Glutamatergic neuron (in vitro differentiated cells): ENCODE measurements at places on chromosomes 2 and 18. TPM values are rescaled to one million over a fixed set of nuclear protein-coding genes. Genes with fewer than 3 reads are reported as not detected.

The KCNF1 gene
- 7.7 TPM for total RNA-seq

DNA sequence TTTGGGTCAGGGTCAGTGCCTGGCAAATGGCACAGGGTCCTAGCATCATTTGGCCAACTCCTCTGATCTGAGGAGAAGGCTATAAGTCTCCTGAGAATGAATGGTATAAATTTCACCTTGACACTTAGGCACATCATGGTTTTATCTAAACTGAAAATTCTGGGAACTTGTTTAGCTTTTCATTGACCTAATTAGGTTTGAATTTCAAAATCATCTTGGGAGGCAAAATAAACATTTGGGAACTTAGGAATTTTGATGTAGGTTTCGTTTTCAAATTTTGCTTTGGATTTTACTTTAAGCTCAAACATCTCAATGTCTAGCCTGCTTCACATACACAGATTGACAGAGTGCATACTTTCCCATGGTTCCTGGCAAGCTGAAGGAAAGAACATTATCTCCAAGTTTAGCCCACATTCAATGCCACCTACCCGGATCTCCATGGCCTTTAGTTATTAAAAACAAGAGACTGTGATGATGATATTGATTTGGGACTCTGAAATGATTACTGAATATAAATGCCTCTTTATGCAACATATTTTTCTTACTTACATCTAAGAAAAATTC, 44.5 kb downstream of the MYOM1 start:
- DNase-seq: no peak

- no peak for DNase-seq
Measured at GRCh38 chr2:9737053-9737875, 106.0 kb upstream of the TAF1B start.

- no peak for DNase-seq
Measured at GRCh38 chr2:99980176-99980575, 162.2 kb downstream of the AFF3 start.

GRCh38 chr18:63869851-63870250, 17.7 kb upstream of the SERPINB2 start:
- DNase-seq: no peak

DNA sequence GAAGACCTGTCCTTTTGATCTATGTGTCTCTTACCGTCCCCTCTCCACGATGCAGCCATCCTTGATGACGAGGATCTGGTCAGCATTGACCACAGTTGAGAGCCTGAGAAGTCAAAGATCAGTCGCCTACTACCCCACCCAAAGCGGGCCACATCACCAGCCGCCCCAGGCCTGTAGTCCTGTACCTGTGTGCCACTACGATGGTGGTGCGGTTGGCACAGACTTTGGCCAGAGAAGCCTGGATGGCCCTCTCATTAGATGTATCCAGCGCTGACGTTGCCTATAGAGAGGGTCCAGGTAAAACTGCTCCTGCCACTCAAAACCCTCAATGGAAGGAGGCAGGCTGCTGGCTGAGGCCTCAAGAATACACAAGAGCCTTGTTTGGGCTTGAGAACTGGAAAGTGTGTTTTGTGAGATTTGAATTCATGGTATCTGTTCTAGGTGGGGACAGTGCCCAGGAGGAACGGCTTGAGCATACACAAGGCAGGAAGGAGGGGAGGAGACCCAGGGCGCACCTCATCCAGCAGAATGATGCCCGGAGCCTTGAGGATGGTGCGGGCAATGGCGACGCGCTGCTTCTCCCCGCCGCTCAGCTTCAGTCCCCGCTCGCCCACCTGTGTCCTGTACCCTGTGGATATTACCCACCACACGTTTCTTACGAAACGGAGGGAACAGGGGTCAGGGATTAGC, 3.8 kb downstream of the ZFAND2B start:
- DNase-seq: no peak

DNA sequence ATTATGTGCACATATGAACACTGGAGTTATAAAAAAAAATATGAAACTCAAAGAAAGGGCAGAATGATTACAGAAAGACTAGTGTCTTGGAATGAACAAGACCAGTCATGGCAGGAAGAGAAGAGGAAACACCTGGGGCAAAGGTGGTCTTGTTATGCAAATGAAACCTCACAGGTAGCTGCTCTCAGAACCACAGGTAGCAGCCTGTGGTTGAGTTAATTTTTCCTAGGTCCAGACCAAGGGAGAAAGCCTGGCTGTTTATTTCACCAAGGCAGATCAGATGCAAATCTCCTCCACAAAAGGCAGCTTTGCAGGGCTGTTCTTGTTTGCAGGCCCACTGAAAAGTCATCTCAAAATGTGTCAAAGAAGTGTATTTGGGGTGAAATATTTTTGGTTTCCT, 785.8 kb downstream of the RNF144A start:
- no peak for DNase-seq

GRCh38 chr18:4208366-4208765, 246.7 kb downstream of the DLGAP1 start:
- DNase-seq: no peak

- DNase-seq: no peak
Measured at GRCh38 chr2:121287146-121287798, 2.3 kb upstream of the TFCP2L1 start.

The OXER1 gene
- total RNA-seq: not detected

GRCh38 chr2:30769891-30770462, 37.3 kb downstream of the CAPN13 start:
- no peak for DNase-seq

The MRO gene
- total RNA-seq: not detected

DNA sequence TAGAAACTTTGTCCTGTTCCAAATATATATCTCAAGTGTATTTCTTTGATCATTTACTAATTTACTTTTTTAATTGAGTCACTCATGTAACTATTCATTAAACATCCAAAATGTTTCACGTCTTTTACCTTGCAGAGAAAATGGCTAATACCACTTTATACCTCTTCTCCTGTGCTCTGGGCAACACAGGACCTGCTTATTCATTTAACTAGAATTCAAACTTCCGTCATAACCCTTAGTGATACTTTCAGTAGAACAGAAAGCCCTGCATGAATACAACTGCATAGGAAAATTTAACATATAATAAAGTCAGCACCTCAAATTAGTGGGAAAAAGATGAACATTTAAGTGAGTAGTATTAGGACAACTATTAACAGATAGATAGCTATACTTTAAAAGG, 205.2 kb downstream of the MREG start:
- no peak for DNase-seq

DNA sequence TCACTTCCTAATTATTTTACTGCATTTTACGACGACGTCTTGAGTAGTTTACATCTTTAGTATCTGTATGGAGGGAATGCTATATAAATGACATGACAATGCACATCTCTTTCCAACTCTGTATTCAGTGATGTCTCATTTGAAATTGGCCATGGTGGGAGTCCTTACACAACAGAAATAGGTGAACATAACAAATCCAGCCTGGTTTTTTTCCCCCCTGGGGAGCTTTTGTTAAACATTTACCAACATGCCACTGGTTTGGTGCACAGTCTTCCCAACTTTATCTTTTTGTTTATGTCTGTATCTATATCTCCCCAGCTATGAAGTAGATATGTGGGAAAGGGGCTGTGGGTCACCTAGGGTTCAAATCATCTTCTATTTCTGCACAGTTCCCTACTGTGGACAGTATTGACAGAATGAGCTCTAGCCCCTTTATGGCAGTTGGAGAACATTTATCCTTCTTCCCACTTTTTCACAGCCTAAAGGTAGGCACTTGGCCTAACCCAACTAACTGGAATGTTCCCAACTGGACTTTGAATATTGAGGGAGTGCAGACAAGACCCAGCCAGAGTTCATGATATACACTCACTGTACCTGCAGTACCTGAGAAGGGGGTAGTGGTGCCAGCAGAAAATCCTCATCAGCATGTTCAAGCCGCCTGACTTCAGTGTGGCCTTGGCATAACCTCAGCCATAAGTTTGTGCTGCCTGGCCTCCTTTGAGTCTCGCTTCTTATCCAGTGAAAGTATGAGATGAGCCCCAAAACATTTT, 5.7 kb upstream of the RTKN start:
- DNase-seq: no peak

DNA sequence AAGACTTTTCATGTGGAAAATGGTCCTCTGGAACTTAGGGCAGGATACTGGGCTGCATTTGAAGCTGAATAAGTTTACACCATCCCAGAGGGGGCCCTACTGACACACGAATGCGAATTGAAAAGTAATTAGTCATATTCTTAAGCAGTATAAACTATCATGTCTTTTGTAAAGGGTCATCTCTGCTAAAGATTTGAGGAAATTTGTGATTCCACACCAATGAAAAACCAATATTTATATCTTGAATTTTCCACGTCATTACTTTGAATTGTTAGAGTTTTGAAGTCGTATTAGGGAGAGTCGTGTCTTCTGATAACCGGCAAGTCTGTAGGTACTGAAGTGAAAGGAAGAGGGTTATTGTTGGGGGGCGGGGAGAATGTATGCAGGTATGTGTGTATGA, 4.1 kb upstream of the OTX1 start:
- DNase-seq: no peak

DNA sequence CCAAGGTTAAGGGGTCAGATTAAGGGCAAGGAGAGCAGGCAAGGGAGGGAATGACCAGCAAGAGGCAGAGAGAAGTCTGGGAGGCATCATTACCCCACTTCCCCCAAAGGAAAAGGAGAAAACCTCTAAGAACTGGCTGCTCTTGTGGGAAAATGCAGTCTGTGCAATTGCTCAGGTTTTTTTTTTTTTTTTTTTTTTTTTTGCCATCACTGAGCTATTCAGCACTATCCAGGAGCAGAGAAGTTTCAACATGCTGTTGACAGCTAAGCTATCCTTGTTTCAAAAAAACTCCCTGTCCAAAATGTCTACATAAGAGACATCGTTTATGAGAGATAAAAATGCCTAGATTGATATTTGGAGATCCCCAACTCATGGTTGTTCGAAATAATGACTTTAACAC, 345.4 kb downstream of the TDRD15 start:
- DNase-seq: no peak

DNA sequence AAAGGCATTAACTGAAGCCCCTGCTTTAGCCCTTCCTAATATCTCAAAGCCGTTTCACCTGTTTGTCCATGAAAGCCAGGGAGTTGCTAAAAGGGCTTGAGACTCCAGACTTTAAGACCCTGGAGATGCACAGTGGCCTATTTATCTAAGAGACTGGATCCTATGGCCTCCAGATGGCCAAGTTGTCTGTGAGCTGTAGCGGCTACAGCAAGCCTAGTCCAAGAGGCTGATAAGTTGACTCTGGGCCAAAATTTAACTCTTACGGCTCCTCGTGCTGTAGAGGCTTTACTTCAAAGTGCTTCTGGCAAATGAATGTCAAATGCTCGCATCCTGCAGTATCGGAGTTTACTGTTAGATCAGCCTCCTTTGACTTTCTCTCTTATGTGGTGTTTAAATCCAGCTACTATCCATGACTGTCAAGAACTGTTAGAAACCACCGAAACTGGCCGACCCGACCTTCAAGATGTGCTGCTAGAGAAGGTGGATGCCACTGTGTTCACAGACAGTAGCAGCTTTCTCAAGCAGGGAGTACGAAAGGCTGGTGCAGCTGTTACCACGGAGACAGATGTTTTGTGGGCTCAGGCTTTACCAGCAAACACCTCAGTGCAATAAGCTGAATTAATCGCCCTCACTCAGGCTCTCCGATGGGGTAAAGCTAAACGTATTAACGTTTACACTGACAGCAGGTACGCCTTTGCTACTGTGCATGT, 336.7 kb upstream of the CNTNAP5 start:
- no peak for DNase-seq

- no peak for DNase-seq
Measured at GRCh38 chr2:7392076-7392787, 475.0 kb downstream of the RNF144A start.

- no peak for DNase-seq
Measured at GRCh38 chr2:128252501-128252900, 66.2 kb downstream of the HS6ST1 start.

GRCh38 chr18:12086249-12086648, 7.4 kb upstream of the ANKRD62 start:
- DNase-seq: no peak

DNA sequence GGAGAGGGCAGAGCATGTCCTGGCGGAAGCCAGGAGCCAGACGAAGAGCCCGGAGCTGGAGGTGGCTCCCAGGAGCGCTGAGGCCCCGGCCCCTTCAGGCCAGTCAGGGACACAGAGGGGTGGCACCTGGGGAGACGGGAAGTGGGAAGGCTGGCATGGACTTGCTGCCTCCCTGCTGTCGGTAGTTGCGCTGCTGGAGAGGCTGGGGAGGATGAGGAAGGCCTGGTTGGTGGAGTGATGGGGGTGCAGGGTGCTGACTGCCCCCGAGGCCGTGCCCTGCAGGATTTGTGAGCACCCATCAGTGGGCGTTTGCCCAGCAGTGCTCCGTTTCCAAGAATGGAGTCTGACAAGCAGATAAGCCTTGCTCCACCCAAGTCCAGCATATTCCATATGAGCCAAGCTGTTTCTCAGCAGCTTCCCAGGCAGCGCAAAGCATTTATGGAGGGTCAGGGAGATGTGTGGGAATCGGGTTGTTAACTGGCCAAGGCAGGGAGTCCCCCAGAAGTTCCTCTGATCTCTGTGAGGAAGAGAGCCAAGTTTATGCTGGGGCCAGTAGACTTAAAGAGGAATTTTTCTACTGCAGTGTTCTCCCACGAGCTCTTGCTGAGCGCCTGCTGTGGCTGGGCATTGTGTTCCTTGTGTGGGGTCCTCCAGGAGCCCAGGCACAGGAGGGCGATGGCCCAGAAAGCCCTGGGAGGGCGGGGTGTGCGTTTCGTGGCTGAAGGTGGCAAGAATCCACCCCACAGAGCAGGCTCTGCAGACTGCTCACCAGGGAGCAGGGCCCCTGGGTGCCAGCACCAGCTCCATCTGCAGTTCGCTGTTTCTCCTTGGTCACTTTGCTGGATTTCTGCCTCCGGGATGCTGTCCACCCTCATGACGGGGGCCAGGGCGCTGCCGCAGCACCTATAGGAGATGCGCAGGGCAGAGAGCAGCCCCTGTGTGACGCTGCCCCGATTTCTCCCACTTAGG, 250.2 kb downstream of the ALPK2 start:
- no peak for DNase-seq

DNA sequence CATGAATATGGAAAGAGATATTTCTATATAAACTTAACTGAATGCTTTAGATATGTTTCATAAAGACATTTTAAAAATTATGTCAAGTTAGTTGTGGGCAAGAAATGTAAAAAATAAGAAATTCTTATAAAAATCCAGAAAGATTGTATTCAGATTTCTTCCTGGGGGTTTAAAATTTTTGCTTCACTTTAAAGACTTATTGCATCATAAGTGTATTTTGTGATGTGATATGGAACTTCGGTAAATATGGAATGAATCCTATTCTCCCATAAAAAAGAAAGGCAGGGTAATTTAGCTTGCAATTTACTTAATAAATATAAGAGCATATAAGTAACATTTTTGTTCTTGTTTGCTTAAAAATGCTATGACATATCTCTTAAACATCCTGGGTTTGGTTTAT, 104.8 kb upstream of the CWC22 start:
- DNase-seq: no peak

GRCh38 chr2:170222842-170223241, 44.9 kb downstream of the MYO3B start:
- DNase-seq: no peak

- DNase-seq: no peak
Measured at GRCh38 chr2:189258616-189259365, 79.2 kb upstream of the COL5A2 start.

GRCh38 chr18:49344096-49344495, 116.3 kb downstream of the DYM start:
- no peak for DNase-seq
